ENCODE measurements at places on chromosomes 1 and 21.

DNA sequence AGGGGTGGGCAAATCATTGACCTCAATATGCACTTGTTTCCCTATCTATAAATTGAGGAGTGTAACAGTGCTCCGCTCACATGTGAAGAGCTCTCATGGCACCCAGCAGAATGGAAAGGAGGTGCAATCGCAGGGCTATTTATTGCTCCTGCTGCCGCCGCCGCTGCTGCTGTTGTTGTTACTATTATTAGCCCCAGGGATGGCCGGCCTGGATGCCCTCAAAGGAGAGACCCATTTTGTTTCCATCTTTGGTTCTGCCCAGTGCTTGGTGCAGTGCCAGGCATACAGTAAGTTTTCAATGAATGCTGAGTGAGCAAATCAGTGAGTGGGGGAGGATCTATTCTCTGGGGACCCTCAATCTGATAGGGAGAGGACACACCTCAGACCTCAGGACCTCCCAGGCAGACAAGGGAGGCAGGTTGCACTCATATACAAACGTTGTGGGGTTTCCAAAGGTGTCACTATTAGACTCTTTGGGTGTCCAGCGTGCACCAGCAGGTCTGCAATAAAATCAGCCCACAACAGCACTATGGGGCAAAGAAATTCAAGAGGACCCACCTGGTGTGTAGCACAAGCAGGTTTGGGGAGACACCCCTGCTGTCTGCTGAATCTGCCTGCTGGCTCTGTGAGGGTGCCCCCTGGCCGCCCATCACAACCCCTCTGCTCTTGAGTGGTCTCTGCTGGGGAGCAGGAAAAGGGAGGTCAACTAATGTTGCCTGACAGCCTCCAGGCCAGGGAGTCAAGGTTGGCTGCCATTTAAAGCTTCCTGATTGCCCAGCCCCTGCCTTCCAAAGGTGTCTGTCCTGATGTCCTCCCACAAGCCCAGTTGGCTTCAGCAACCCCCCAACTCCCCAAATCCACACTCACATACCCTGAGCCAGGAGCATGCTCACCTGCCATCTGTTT, 136.3 kb downstream of the ACTL8 start:
- DNase-seq: no peak

DNA sequence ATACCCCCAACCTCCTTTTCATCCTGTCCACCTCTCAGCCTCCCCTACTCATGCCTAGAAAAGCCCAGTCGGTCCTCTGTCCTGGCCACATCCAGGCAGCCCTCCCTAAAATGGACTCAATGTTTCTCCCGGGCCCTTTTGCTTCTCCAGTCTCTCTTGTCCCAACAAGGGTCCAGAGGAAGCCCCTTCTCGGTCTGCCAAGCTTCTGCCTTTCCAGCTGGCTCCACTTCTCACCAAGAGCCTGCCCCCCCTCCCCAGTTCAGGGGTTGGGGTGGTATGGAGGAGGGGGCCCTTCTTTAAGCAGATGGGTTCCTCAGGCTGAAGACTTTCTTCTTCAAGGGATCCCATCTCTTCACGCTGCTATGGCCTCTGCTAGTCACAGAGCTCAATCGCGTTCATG, 23.9 kb downstream of the RAB7B start:
- DNase-seq: no peak

DNA sequence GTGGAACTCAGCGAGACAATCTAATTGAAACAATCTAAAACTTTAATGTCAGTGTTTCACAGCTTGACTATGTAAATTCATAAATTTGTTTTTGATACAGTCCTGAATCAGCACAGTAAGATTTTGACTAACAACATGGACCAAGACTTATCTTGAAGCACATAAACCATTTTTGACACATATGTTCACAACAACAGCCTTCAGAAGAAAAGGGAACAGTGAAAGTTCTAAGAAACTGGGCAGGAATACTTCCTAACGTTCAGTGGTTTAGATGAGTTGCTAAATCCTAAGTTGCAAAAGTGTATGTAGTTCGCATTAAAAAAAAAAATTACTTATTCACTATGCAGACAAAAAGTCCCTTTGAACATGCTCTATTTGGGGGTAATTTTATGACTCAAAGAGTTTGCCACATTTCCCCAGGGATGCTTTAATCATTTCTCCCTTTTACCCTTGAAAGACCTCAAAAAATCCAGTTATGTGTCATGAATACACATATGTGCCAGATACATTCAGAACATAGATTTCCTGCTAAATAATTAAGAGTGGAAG, 120.2 kb downstream of the MRPL39 start:
- DNase-seq: no peak

- DNase-seq: no peak
These were observed 12.4 kb downstream of the TNN start for GRCh38 chr1:175080030-175080429.

DNA sequence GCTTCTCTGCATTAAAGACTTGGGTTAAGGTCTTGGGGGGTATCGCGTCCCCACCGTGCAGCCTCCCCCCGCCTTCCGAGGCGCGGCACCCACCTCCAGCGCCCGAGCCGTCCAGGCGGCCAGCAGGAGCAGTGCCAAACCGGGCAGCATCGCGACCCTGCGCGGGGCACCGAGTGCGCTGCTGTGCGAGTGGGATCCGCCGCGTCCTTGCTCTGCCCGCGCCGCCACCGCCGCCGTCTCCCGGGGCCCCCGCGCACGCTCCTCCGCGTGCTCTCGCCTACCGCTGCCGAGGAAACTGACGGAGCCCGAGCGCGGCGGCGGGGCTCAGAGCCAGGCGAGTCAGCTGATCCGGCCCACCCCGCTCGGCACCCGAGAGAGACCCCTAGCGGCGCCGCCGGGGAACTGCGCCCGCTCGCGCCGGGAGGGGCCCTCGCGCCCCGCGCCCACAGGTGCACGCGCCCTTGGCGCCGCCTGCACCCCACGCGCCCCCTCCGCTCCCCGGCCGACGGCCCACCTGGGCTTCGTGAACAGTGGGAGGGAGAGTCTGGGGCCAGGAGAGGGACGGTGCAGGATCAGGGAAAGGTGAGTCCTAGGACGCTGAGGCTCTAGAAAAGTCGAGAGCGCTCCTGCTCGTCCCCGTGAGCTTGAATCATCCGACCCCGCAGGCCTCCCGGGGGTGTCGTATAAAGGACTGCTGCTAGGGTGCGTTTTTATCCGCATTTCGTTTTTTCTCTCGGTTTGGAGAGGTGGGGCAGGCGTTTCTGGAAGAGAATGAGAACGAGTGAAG, at the start of gene APP:
APP (minus strand) TSS at position 300 of the 787 bp plus-strand sequence; CDS start at position 150, 150 bp downstream.
- DNase-seq: peak; percentile 77

GRCh38 chr1:200518524-200518923, 102.0 kb downstream of the KIF14 start:
- no peak for DNase-seq

Measured in NCI-H774 (cell line).